Gastrocnemius medialis (tissue), 4 donors: ENCODE measurements at places on chromosomes 4 and X. TPM values are rescaled to one million over a fixed set of nuclear protein-coding genes. Genes with fewer than 3 reads are reported as not detected.

DNA sequence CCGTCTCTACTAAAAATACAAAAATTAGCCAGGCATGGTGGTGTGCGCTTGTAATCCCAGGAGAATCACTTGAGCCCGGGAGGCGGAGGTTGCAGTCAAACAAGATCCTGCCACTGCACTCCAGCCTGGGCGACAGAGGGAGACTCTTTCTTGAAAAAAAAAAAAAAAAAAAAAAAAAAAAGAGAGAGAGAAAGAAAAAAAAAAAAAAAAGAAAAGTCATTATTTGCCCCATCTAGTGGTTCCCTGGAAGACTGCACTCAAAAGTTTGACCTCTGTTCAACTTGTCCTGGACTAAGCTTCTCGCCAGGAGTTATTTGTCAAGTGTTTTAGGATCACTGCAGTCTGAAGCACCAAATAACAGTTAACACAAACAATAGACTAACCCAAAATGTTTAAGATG is 45.3 kb upstream of the KCTD8 start:
- DNase-seq = no peak
- H3K36me3 ChIP-seq = no peaks in the 10 kb centered on the region
- no peak overlapping the region for H3K27ac ChIP-seq

The MAOB gene
- 31.2 TPM for total RNA-seq

The MUC7 gene
- total RNA-seq = not detected

The DCLK2 gene
- 0.97 TPM for total RNA-seq

The PAGE2B gene
- total RNA-seq = not detected

The LRIT3 gene
- not detected for total RNA-seq
